ENCODE measurements at places on chromosomes 1 and 21.

GRCh38 chr1:215776336-215776735 lies 209.2 kb downstream of the KCTD3 start:
- DNase-seq = no peak

DNA sequence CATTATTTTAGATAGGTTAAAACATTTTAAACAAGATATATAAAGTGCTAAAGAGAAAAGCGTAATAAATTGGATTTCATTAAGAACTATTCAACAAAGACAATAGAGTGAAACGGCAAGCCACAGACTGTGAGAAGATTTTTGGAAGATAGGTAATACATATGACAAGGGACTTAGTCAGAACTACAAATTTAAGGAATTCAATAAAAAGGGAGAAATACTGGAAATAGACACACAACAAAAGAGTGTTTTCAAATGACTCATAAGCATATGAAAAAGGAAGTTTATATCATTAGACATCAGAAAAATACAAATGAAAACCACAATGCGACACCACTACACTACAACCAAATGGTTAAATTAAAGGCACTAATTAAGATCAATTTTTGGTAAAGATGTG lies 90.5 kb downstream of the GDAP2 start:
- no peak for DNase-seq

GRCh38 chr1:2585318-2586092 lies 1.1 kb upstream of the PRXL2B start:
- peak; percentile 75 for DNase-seq

GRCh38 chr1:197557302-197557701 lies 218.0 kb downstream of the DENND1B start:
- DNase-seq = no peak

GRCh38 chr1:77018311-77018710 lies 151.0 kb downstream of the ST6GALNAC5 start:
- DNase-seq = no peak

DNA sequence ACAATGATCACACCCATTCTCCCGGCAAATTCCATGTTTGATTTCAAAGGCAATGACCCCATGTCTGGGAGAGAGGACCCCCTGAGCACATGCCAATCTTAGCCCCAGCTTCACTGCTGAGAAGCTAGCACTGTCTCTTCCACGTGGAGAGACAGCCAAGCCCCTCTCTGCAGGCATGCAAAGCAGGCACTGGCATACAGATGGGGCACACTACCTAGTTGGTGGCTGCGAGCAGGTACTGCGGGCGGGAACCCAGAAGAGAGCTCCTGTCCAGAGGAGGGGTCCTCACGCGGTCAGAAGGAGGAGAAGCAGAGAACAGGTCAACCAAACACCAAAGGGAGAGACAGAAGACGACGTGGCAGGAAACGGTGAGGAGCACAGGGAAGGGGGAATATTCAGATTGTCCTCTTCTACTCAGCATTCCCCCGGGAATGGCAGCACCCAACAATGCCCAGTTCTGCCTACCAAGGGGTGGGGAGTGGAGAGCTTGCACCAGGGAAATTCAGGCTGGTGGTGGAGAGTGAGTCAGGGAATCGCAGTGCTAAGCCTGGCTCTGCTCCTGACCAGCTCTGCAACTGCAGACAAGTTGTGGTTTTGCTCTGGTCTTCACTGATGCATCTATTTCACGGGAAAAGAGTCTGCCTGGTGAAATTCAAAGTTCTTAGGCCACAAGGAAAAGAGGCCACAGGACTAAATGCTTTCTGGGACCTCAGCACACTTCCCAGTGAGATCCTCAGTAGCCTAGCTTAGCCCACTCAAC lies 48.1 kb upstream of the GOLT1A start:
- no peak for DNase-seq

Measured in lung (tissue), 17 donors.